ENCODE measurements at places on chromosomes 2 and 18.

- no peak for DNase-seq
These were observed 32.1 kb downstream of the E2F6 start for GRCh38 chr2:11433822-11434221.

GRCh38 chr2:219087848-219088247 lies 27.1 kb upstream of the IHH start:
- DNase-seq, result no peak

- no peak for DNase-seq
These were observed 453.2 kb downstream of the LPIN1 start for GRCh38 chr2:12199491-12200211.

GRCh38 chr18:79489051-79489898 lies 93.5 kb downstream of the NFATC1 start:
- no peak for DNase-seq

DNA sequence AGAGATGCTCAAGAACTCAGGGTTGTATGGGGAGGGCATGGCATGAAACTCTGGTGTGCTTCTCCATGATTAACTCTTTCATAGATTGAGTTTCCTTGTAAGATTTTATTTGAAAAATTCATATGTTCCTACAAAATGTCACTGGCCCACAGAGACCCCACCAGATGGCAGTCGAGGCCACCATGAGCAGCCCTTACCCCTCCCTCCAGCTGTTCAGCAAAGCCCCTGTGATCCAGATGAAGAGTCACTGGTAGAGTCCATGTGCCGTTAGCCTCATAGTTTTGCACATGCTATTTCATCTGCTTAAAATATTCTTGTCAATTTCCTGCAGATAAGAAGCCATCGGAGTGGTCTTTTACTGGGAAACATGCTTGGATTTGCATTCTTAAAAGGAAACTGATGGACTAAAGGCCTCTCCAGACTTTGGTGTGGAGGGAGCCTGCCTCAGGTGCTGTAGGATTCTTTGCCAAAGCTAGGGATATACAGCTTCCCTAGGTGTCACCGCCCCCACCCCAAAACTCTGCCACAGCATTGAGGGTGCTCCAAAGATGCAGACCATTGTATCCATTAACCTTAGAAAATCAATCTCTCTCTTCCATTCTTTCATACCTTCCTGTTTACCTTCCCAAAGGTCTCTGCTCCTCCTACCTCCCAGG lies 18.8 kb downstream of the ZNF385B start:
- no peak for DNase-seq

- no peak for DNase-seq
These were observed 76.5 kb upstream of the RFX8 start for GRCh38 chr2:101551336-101551888.

DNA sequence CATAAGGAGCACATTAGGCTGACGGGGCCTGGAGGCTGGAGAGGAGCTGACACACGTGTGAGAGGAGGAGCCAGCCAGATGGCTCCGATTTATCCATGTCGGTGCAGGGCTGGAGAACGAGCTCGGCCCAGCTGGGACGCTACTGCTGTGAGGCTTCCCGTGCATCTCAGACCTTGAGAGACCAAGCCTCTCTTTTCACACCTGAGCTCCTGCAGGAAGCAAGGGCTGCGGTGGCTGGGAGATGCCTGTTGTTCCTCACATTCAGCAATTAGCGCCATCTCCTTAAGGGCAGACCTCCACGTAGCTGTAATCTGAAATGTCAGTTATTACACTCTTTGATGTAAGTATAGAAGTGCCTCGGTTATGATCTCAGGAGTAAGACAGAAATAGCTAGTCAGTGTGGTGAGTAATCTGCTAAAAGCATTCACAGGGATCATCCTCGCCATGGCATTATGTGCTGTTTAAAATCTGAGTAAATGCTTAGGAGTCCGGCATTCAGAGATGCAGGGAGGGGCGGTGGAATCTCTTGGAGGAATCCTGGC lies 107.9 kb downstream of the PRKCE start:
- DNase-seq, result no peak

DNA sequence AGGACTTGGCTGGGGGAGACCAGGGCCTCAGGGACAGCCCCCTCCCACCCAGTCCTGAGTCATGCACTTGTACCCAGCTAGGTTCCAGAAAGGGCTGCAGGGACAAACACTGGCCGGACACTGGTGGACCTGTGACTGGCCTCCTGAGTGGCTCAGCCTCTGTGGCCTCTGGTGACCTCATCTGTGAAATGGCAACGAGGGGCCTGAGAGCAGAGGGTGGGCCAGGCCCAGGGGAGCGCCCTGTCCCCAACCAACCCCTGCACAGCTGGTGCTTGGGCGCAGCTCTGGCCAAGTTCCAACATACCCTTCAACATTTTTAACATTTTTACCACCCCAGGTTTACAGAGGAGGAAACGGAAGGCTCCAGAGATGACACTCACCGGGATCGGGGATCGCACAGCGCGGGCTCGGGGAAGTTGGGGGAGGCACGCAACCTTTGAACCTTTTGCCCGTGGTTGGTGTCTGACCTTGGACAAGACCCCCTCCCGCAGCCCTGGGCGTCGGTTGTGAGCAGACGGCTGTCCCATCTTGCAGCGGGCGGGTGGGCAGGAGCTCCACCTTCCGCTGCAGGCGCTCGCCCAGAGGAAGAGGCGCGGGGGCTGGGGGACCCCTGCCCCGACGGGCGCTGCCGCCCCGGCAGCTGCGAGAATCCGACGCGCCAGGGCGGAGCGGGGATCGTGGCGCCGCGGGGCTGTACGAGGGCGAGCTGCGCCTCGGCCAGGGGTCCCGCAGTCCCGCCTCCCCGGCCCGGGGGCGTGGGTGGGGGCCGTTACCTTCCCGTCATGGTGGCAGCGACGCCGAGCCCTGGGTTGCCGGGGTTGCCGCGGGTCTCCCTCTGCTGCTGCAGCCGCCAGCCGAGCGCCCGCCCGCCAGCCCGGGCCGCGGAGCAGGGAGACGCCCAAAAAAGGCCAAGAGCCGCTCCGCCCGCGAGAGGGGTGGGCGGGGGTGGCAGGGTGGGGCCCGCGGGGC lies 805 bp downstream of the LIMS2 start:
- DNase-seq, result no peak

DNA sequence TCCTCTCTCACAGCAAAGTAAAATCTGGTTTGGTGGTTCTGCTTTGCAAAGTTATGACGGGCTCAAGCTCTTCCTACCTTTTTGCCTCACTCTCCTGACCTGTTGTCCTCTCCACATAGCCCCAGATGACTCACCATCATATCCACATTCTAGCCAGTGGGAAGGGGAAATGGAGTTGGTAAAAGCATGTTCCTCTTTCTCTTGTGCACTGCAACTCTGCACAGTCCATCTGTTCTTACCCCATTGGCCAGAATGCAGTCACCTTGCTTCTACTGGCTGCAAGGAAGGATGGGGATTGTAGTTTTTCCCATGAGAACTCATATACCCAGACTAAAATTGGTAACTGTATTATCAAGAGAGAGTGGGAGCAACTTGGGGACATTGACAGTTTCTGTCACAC lies 50.4 kb upstream of the SMIM21 start:
- DNase-seq, result no peak

DNA sequence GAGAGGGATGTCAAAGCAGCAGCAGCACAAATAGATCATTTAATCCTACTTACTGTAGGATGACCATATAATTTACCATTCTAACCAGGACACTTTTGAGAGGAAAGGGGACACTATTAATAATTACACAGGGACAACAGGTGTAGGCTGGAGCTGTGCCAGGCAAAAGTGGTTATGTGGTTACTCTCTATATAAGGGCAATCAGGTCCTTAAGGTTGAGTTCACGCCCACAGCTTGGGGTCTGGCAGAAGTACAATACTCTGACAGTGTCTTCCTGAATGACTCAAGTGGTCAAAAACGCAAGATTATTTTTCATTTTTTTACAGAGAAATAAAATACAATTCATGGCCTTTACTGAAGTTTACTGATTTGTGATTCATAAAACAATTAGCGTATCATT lies 2.8 kb downstream of the PREPL start:
- DNase-seq, result peak; percentile 55

DNA sequence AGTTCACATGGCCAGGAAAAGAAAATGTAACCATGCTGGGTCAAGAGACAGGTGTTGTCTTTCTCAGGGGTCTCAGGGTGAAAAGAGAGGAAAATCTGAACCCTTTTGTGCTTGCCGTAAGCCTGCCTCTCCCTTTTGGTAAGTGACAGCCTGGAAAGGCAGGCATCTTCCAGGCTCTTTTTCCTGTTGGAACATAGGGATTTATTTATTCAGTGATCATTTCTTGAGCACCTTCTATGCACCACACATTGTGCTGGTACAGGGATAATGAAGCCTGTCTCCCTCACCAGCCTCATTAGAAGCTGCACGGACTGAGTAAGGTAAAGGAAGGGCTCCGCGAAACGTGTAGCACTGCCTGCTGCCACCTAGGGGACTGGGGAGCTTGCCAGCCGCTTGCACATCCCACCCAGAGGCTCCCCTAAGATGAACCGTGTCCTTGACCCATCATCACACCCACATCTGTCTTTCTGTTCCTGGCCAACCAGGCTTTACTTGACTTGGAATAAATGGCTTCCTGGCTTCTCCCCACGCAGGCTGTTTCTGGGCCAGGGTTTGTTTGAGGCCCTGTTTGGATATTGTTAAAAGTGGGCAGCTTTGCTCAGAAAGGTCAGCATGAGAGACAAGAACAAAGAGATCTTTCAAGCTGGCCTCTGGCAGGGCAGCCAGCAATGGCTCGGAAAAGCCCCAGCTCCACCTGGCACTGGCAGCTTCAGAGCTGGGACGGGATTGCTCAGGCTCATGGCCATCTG lies 73.3 kb upstream of the MCFD2 start:
- DNase-seq, result no peak

DNA sequence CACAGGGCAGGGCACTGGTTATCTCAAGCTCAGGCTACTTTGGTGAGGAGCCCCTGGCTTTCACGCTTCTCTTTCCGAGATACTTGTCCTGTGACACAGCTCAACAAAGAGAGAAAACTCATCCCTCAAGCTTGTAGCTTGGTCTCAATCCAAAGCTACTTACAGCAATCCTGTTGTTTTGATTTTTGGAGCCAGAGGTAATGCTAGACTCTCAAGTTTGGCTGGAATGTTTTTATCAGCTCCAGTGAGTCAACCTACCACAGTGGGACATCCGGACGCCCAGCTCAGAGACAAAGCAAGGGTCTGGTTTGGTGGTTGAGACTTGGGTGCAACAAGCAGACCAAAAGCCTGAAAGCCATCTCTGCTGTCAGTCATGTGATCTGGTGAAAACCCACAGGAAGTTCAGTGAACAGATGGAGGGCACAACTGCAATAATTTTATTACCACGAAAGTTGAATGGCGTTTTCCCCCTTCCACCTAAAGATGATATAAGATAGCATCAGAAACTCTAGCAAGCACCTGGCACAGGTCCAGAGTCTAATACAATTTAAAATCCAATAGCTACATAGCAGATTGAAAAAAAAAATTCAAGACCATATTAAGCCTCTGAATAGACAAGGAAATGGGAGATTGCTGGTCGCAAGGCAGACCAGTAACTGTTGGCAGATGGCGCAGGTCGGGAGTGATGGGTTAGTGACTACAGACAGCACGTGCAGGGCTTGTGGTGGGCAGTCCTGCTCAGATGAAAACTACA lies 102.3 kb upstream of the SMAD7 start:
- DNase-seq, result no peak

DNA sequence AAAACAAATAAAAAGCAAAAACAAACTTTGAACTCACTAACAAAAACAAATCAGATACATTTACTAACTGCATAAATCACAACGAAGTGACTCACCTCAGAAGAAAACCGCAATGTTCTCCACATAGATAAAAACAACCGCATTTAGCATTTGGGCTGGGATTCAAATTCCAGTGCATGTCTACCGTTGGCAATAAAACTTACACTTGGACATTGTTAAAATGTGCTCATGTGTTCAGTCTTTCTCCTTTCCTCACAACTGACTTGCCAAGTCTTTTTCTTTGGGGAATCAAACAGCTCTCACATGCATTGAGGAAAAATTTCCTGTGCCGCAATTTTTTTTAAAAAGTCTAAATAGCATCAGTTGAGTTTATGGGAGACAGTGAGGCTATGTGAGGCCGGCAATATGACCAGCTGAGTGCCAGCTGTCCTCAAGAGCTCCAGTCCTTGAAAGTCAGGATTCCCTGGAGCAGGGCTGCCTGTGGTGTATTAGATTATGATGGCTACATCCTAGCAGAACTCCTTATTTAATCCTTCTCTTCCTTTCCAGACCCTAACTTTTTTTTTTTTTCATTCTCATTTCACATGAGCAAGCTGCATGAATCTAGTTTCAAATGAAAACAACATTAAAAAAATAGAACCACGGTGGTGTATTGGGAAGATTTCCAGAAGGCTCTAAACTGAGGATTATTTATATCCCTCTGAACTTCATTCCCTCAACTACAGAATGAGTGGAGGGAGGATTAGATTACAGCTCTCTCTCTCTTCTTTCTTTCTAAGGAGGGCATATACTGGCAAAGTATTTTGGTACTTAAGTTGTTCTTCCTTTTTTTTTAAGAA lies 70.2 kb upstream of the MEIS1 start:
- DNase-seq, result peak; percentile 50

- no peak for DNase-seq
These were observed 28.9 kb downstream of the ABCB11 start for GRCh38 chr2:169002161-169002738.

GRCh38 chr2:124333784-124334183 lies 308.7 kb downstream of the CNTNAP5 start:
- no peak for DNase-seq

GRCh38 chr2:158095912-158096311 lies 5.8 kb upstream of the UPP2 start:
- DNase-seq, result no peak

GRCh38 chr2:236705295-236706105 lies 135.9 kb downstream of the ACKR3 start:
- DNase-seq, result no peak

DNA sequence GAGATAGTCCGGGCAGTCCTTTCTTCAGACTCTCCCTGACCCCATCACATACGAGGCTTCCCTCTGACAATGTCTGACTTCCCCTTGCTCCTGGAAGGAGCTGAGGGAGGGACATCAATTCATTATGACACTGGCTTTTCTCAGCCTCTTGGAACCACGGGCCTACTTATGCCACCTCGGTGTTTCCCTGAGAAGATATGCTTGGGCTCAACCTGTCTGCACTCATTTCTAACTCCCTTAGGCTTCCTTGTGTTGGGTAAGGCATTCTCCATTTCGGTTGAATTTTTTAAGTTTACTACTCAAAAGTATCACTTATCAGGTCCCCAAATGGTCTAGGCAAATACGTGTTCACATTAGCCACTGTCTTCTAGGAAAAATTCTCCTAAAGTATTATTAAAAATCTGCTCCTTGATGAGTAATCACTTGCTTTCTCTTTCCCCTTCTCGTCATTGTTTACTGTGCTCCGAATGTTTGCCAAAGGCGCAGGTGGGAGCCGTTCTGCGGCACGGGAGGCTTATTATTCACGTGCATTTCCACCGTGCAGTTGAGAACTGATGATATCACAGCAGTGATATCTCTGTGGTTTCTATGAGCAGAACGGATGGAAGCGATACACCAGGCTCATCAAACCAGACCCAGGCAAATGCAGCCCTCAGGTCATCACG lies 33.1 kb downstream of the ARL4C start:
- DNase-seq, result no peak

Data from Caki2 (cell line).